HFF-Myc (cell line): ENCODE measurements at places on chromosomes 12 and 14.

GRCh38 chr12:44385964-44386363 is 490.2 kb downstream of the NELL2 start:
- DNase-seq, result no peak

GRCh38 chr14:102923925-102924486 is 1.5 kb downstream of the AMN start:
- DNase-seq, result no peak

DNA sequence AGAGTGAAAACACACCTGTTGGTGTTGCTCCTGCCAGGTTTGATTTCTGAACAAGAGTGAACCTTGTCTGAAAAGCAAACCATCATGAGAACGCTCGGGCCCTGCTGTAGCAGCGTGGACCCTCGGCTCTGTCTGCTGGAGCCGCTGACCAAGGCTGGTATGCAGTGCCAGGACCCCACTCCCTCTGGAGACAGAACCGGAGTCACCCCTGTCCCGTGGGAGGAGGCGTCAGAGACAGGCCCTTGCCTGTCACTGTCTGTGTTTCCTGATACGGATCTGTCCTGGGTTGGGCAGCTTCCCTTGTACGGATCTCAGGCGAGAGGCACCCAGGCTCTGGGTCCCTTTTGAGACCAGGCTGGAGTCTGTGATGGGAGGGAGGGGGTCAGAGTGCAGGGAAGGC is 111.6 kb downstream of the ADGRD1 start:
- no peak for DNase-seq

DNA sequence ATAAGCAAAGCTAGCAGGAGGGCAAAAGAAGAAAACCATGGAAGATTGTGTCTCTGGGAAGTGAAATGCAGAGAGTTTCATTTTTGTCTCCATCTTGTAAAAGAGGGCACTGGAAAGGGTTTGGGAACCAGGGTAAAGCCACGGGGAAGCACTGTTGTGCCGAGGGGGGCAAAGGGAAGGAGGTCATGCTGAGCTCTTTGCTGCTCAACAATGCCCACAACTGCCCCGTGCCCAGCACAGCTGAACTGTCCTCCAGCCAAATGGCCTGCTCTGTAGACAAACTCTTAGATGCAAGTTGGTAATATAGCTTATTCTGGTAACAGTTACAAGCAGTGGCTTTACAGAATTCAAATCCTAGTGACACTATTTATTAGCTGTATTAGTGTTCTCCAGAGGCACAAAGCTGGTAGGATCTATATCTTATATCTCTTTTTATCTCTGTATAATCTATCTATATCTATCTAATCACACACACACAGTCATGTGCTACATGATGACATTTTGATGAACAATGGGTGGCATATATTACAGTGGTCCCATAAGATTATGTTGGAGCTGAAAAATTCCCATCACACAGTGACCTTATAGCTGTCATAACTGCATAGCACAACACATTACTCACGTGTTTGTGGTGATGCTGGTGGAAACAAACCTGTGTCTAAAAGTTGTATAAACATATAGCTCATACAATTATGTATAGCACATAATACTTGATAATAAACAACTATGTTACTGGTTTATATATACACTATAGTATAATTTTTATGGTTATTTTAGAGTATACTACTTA is 203.4 kb upstream of the DDHD1 start:
- no peak for DNase-seq

DNA sequence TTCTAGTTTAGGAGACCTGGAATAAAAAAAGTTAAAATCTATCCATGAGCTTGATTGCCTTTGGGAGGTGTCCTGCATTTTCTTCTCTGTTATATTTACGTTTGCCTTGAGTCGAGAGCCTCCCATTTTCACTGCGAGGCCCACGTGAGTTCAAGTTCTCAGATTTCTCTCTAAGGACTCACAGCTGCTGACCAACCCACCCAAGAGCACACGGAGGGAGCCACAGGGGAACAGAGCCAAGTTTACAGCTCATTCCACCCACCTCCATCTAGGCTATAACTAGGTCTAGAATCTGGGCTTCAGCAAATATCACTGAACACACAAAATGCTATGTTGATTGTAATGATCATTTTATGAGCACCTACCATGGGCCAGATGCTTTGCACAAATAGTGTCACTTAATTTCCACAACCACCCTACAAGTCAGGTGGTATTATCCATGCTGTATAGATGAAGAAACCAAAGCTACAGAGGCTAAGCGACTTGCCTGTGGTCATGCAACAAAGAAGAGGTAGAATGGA is 16.7 kb downstream of the ALDH1L2 start:
- no peak for DNase-seq

DNA sequence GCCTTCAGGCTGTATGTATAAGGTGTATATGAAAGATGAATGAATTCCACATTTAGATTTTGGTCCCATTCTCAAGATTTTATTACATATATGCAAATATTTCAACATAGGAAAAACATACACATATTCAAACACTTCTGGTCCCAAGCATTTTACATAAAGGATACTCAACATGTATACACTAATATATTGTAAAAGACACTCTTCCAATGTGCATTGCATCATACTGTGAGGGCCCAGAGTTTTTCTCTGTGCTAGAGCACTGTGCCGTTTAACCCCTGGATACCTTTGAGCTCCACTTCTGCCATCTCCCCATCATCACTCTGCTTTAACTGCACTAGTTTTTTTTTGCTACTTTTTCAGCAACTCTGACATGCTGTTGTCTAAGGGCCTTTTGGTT is 48.1 kb downstream of the ZDHHC17 start:
- DNase-seq, result no peak

DNA sequence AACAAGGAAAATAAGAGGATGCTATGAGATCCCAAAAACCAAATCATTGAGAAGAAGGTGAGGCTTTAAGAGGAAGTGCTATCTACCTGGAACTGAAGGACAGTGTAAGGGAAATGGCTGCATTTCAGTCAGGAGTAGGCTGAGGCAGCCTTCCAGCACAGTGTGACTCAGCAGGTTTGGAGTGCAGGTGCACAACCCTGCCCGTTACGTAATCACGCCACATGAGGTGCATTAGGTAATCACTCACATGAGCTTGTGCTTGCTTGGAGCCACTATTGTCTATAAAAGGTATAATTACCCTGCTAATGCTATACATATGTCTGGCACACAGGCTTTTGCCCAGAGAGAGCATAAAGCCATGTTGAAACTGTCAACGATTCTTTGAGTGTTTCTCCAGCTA is 74.9 kb downstream of the DIO2 start:
- DNase-seq, result no peak

- DNase-seq, result peak; percentile 87
Observed at GRCh38 chr12:58757422-58757821, 162.9 kb downstream of the LRIG3 start.

DNA sequence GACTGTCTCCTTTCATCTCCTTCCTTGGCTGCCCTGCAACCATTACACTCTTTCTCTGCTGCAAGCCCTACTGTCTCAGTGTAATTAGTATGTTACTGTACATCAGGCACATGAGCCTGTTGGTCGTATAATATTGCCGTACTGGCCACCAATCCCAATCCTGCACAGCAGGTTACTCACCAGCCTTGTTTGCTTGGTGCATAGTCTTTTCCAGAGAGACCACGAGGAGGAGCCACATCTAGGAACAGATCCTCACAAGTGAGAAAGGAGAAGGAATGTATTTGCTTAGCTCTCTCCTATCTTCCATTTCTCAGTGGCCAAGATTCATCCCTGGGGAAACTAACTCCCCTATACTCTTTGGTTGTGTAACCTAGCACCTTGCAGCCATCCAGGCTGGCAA is 33.0 kb upstream of the BICDL1 start:
- DNase-seq, result no peak

GRCh38 chr12:57553343-57554202 is 3.7 kb downstream of the KIF5A start:
- no peak for DNase-seq

DNA sequence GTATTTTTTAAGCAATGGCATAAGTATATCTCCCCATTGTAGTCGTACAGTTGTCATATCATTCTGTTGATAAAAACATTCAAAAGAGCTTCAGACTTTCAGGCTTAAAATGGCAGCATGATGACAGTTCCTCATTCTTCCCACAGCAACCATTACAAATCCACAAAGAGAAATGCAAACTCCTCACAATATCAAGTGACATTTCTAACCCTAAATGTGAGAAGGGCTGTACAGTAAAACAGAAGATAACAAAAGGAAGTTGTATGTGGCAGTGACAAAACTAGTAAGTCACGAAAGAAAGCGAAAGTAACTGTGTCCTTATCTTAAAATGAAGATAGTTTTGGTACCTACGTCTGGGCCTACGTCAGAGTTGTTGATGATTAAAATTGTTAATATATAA is 46.7 kb downstream of the GXYLT1 start:
- no peak for DNase-seq

GRCh38 chr12:93322784-93323183 is 54.9 kb upstream of the NUDT4 start:
- DNase-seq, result no peak

DNA sequence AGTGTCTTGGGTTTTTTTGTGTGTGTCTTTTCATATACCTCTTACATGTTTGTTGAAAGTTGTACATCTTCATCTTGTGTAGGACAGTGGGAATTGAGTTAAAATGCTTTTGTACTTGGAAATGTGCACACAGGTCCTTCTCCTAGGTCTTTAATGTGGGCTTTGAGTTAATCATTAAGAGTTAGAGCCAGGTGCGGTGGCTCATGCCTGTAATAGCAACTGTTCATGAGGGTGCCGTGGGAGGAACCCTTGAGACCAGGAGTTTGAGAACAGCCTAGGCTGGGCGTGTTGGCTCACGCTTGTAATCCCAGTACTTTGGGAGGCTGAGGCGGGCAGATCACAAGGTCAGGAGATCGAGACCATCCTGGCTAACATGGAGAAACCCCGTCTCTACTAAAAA is 13.9 kb downstream of the CLECL1 start:
- no peak for DNase-seq

DNA sequence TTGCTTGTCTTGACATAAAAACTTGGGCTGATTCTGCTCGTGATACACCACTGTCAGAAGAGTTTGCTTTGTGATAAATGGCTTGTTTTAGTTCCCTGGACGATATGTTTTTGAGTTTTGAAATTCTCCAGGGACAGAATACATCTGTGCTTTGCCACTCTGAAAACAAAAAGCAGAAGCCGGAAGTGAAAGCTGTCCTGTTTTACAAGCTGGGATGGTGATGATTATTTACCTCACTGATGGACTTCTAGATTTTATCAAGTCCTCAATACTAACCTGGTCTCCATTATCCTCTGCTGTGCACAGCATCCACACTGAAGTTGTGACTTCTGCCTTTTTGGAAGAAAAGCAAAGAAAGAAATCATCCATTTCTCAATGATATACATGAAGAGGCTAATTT is 251.6 kb downstream of the TRHDE start:
- no peak for DNase-seq

DNA sequence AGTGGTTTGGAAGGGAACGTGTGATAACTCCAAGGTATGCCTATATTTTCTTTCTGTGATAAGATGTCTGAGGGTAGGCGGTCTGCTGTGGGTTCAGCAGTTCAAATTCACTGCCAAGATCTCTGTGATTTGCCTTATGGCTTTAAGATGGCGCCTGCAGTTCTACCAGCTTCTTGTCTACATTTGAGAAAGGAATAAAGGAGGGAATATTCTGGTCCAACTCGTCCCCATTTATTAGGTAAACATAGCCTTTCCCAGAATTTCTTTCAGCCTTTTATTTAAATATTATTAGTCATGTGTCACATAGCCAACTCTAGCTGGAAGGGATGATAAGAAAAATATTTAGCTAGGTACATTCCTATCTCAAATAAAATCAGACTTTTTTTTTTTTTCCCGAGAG is 48.8 kb downstream of the KCNJ8 start:
- no peak for DNase-seq

DNA sequence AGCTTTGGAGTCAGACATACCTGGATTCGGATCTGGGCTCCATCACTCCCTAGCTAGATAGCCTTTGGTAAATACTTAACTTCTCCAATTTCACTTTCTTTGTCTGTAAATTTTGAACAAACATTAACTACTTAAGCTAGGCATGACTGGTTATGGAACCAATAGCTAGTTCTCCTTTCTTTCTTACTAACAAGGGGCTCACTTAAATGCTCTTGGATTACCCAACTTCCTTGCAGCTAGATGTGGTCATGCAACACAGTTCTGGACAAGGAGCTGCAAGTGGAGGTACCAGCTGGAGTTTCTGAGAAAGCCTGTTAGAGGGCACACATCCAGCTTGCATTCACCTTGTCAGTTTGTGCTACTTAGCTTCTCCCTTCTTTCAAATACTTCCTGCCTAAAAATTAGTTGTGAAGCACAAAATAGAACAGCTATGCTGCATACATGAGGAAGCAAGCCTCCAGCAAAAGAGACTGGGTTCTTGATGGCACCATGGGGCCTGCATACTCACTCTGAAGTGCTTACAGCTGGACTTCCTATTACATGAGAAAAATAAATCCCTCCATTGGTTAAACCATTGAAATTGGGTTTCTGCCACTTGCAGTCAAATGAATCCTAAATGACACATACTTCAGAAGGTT is 210.1 kb upstream of the EEA1 start:
- no peak for DNase-seq

- no peak for DNase-seq
Observed at GRCh38 chr12:15222219-15222618, 1.0 kb upstream of the RERG start.

GRCh38 chr12:11662369-11662768 is 12.9 kb downstream of the ETV6 start:
- DNase-seq, result no peak

DNA sequence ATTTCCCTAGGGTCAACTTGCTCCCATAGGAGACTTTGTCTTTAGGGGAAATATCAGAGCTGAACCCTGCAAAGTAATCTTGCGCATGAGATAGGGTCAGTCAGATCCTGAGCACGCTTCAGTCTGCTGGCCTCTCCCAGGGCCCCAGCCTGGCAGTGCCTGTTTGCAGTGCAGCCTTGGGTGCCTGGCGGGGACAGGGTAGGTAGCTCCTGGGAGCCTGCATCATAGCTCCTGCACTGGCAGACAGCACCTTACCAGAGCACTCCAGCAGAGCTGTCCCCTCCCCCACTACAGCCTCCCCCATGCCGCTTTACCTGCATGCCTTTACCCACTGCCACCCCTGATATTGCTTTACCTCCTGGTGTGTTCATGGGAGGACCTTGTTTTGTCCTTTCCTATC is 237.3 kb downstream of the CCDC59 start:
- DNase-seq, result no peak

GRCh38 chr12:46677749-46678148 is 148.0 kb downstream of the SLC38A4 start:
- no peak for DNase-seq

DNA sequence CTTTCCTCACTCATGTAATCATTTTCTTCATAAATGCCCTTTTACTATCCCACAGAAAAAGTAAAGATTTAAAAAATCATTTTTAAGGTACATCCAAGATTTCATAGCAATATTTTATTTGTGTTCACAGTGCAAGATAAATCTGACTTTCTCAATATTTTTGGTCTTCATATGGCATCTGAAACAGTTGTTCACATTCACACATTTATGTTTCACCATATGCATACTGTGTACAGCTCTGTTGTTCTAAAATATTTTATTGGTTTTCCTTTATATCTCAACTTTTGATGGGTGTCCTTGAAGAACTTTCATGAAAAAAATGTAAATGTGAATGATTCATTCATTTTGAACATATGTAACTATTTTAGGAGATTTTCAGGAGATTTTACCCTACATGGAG is 348.7 kb downstream of the SNAPC1 start:
- no peak for DNase-seq

GRCh38 chr12:120990487-120991055 is 12.2 kb downstream of the HNF1A start:
- DNase-seq, result no peak

- DNase-seq, result no peak
Observed at GRCh38 chr14:54864526-54864925, 38.1 kb downstream of the GCH1 start.

GRCh38 chr14:96195441-96196081 is 9.1 kb upstream of the BDKRB2 start:
- DNase-seq, result no peak

GRCh38 chr12:126114441-126114840 is 1049.2 kb downstream of the AACS start:
- DNase-seq, result no peak
